ENCODE measurements at places on chromosomes 5 and 9.

DNA sequence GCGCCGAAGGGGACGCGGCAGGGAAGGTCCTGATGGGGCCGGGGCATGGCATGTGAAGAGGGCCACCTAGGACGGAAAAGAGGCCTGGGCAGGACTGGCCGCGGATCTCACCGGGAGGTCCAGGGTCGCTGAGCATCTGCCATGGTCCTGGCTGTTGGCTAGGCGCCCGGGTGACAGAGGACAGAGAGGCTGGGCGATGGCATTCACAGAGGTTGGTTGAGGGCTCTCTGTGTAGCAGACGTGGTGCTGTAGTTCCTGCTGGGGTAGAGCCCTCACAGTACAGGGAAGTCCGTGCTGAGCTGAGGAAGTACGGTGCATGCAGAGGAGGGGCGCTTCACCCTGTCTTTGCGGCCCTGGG is 427 bp downstream of the PCYOX1L start:
- no peak for DNase-seq

DNA sequence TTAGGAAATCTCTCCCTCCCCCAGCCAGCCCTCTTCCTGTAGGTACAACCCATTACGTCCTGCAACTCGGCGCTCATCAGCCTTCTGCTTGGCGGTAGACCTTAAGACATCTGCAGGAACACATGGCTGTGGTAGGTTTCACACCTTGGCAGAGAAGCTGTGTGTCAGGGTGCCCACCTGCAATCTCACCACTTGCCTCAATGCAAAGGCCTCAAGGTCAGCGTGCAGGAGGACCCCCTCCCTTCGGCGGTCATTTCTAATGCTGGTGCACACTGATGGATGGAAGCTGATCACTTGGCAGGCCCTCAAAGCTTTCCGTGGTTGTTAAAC is 67.3 kb downstream of the CRB2 start:
- DNase-seq: no peak

DNA sequence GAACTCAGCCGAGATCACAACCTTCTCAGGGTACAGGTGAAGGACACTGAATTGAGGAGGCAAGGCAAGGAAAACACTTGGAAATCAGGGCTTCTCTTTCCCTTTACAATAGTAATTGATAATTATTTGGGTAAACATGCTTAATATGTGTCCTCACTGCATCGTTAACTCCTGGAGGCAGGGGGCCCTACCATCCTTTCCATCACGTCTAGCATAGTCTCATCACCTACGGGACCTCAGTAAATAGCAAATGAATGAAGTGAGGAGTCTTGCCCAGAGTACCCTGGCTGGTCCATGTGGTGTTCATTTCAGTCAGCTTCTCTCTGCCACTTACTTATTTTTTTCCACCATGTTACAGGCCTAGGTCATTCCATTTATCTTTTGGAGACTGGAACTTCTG is 2.3 kb downstream of the F2RL1 start:
- no peak for DNase-seq

- DNase-seq: no peak
Measured at GRCh38 chr9:114318416-114318815, 4.5 kb upstream of the ORM1 start.

DNA sequence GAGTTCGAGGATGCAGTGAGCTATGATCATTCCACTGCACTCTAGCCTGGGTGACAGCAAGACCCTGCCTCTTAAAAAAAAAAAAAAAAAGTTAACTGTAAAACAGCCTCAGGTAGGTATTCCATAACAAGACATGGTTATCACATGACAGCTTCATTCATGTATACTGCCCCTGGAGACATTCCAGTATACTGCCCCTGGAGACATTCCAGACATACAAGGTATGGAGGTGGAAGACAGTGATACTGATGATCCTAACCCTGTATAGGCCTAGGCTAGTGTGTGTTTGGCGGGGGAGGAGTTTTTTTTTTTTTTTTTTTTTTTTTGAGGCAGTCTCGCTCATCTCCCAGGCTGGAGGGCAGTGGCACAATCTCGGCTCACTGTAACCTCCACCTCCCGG is 105.5 kb downstream of the RICTOR start:
- no peak for DNase-seq

DNA sequence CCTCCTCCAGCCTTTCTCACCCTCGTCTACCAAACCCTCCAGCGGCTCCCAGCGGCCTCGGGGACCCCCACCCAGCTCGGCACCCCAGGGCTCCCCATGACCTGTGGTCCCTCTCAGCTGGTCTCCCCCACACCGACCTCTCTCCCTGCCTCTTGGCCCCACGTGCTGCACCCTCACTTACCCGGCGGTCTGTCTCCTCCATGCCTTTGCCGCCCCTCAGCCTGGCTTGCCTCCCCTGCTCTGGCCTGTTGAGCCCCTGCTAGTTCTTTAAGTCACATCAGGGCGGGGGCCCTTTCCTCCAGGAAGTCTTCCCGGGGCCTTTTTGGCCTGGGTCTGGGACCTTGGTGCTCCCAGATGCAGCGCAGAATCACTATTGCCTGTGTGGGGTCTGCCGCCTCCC is 81.5 kb downstream of the LMX1B start:
- no peak for DNase-seq

DNA sequence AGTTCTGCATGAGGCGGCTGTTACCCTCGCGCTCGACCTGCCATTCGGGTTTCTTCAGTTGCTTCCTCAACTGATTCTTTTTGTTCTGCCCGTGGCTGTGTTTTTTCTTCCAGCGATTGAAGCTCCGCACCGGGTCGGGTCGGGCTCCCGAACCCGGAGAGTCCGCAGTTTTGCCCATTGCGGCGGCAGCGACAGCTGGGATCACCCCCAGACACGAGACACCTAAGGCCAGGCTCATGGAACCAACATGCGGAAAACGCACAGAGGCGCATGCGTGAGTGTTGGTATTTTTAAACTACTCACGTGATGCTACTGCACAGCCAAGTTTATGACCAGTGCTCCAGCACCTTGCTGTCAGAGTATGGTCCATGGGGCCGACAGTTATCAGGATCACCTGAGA is 100.0 kb downstream of the SPATA31D1 start:
- DNase-seq: no peak

DNA sequence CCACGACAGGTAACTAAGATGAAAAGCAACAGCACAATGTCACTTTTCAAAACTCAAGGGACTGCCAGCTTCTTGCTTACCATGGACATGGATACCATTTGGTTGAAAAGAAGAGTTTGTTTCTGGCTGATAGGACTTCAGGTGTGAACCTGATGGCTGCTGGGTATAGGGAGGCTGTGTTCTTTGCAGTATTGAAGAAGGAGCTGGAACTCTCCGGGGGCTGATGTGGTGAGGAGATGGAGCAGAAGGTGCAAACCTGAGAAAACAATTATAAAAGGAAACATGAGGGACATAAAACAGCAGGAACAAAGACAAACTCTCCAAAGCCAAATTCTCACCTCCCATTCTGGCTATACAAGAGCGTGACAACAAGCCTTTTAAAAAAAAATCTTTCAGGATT is 330.1 kb upstream of the RFX3 start:
- no peak for DNase-seq

DNA sequence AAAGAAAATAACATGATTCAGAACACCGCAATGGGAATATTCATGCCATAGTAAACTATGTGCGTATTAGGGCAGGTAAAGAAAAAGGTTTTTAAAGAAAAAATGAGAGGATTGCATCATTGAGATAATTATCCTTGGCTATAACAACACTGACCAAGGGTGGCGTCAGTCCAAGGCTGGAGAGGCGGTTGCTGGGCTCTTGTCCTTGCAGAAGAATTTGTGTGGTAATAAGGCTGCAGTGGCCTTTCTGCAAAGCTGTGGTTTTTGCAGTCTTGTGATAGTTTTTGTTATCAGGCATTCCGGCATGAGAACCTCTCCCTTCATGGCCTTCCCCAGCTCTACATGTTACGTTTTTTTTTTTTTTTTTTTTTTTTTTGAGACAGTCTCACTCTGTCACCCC is 14.0 kb downstream of the BOD1 start:
- DNase-seq: no peak

DNA sequence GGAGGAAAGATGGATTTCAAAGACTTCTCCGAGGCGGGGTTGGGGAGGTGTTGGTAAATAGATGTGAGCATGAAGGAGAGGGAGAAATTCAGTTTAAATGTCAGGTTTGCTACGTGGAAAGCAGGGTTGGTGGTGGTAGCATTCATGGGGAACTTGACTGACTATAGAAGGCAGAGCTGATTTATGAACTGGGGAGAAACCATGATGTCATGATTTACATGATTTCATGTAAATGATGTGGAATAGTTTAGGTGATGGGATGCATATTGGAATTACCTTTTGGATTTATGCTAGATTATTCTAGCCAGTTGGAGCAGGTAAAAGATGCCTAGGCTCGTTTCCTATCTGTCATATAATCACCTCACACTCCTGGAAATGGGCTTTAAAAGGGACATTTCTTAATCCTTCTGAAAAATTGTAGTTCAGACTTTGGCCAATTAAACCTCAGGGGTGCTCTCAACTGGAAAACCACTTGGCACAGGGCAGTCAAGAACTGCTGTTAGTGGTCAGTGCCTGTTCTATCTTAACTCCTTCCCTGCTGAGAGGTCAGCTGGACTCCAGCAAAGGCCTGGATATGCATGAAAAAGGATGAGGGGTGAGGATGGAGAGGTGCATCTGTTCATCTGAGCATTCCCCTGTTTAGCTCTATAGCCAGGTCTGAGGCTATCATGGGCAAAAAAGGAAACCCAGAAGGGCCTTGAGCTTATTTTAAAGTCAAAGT is 50.1 kb upstream of the BASP1 start:
- DNase-seq: no peak

GRCh38 chr5:18745042-18745987 is 1111.1 kb downstream of the TAF11L14 start:
- peak; percentile 29 for DNase-seq

DNA sequence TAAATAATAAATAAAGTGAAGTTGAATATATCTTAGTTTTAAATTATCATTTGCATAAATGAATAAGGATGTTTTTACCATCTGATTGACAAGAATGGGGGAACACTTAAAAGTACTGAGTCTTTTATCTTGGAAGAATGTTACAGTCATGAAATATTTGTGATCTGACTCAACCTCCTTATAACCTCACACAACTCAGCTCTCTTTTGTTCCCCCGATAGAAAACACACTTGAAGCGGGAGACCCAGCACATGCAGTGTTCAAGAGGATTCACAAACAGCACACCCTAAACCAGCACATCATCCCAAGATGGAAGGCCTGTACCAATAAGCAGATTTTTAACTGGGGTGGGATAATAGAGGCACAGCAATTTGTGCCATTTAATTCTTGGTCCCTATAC is 15.5 kb downstream of the BAAT start:
- no peak for DNase-seq

DNA sequence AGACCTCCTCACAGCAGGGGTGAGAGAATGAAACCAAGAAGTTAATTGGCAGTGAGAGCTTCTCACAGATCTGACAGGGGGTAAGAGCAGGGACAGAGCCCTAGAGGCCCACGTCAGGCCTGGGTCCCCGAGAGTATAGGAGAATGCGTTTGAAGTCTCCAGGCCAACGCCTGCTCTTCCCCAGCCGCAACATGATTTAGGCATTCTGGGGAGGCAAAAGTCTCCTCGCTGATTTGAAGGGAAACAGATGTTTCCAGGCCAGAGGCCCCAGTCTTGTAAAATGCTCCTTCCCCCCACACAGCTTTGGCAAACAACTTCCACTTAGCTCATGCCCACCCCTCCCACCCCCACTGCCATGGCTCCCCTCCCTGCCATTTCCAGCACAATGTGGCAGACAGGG is 239.2 kb upstream of the TRIM32 start:
- no peak for DNase-seq

- DNase-seq: no peak
Measured at GRCh38 chr9:31908891-31909480, 475.5 kb upstream of the ACO1 start.

DNA sequence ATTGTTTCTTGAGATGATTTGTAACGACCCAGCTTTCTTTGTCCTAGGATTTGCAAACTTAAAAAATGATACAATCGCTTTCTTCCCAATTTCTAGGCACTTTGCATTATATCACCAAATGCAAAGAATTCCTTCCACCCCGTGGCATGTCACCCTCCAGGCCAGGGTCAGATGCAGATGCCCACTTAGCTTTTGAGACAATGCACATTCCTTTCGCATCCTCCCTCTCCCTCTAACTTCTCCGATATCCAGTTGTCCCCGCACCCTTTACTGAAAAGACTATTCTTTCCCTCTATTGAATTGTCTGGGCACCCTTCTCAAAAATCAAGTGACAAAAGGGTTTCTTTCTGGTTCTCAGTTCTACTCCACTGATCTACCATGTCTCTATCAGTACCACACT is 17.3 kb downstream of the RNF130 start:
- DNase-seq: no peak

DNA sequence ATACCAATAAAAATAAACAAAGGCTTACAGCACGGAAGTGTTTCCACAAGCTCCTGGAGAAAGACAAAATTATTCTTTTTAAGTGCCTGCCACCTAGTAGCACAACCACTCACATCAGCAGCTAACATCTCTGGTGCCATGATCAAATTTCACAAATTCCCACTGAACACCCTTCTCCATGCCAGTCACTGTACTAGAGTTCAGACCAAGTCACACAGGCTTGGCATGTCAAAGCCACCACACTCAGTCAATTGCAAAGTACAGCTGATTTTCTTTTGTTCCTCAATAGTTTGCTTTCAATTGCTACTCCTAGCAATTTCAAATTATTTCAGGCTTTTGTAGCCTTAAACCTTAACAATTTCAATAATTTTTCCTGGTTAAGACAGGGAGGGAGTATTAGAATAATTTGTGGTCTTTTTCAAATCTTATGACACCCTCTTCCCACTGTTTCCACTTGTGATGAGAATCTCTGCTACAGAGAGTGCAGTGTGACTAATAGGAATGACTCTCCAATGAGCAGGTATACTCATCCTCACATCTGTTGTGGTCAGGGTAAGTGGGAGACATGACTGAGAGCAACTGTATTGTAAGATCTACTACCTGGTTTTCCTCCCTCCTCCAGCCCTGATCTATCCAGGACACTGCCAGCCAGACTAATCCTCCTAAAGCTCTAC is 46.2 kb downstream of the RNF145 start:
- no peak for DNase-seq

GRCh38 chr9:30609713-30610112 is 1774.7 kb upstream of the ACO1 start:
- DNase-seq: no peak
